ENCODE measurements at places on chromosomes 7 and 10.
A peak's percentile ranks its signal among the peaks of the same experiment; 100 is the strongest.

DNA sequence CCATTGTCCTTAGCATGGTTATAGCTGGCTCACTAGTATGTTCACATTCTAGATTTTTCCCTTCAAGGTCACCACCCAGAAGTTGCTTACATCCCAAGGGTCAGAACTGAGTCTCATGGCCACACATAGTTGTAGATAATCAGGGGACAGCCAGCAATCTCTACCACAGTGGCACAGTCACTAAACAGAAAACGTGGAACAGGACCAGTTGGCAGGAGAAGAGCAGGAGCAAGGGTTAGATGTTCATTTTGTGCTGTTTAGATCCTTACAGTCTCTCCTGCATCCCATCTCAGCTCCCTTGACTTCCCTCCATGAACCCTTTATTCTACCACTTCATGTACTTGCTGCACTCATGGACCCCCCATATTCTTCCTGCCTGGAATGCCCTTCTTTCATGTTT is 73.9 kb downstream of the LRMDA start:
- DNase-seq = no peak

DNA sequence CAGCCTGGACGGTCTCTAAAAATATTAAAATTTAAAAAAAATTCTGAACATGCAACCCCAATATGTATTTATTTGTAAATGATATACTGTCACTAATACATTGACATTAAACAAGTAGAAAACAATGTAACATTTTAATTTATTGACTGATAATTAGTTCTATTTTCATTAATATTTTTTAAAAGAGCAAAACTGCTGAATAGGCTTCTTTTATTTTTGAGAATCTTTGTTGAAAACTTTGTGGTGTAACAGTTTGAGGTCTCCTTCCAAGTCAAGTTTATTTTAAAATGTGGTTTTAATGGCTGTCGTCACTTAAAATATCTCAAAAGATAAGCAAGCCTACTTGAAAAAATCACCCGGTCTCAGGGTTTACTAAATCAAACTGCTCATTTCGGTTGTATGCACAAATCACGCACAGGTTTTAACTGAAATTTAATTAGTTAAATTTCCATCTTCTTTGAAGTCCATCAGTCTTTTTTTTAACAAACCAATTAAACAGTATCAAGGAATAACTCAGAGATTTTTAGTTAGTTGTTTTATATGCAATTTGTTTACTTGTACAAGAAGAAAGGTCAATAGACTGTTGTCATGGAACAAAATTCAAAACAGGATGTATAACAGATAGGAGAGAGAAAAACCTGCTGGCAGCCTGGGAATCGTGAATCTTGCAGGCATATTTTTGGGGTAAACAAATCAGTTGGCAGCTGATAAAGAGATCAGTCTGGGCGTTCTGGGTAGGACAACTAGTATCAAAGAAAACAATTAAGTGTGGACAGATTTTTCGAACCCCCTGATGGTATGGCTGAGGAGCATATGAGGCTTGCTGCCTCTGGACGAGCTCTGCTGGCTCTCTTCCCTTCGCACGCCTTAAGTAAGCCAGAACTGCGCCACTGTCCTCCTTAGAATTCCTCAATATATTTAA is 9.7 kb upstream of the EDRF1 start:
- no peak for DNase-seq

- DNase-seq = no peak
These were observed 3.8 kb upstream of the GTF2I start for GRCh38 chr7:74653686-74654181.

GRCh38 chr7:115940460-115941060 is 90.0 kb downstream of the TFEC start:
- no peak for DNase-seq

GRCh38 chr7:41002741-41003610 is 699.9 kb downstream of the INHBA start:
- no peak for DNase-seq

DNA sequence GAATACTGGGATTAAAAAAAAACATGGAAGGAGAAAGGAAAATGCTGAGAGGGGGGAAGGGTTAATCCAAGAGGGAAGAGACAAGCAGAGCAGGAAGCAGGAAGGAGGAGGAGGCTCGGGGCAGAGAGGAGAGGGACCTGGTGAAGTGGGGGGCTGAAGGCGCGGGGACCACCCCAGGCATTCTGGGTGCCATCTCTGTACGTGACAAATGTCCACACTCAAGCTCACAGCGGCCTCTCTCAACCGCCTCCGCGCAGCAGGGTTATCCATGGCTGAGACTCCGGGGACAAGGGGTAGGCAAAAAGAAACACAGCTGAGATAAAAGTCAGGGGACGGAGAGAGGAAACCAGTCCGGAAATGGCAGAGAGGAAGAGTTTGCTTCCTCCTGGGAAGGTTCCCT is 33.9 kb downstream of the EN2 start:
- DNase-seq = no peak

- DNase-seq = no peak
These were observed 141.5 kb downstream of the LRRN3 start for GRCh38 chr7:111232249-111233084.

GRCh38 chr10:123878666-123879303 is 12.8 kb downstream of the CPXM2 start:
- no peak for DNase-seq

DNA sequence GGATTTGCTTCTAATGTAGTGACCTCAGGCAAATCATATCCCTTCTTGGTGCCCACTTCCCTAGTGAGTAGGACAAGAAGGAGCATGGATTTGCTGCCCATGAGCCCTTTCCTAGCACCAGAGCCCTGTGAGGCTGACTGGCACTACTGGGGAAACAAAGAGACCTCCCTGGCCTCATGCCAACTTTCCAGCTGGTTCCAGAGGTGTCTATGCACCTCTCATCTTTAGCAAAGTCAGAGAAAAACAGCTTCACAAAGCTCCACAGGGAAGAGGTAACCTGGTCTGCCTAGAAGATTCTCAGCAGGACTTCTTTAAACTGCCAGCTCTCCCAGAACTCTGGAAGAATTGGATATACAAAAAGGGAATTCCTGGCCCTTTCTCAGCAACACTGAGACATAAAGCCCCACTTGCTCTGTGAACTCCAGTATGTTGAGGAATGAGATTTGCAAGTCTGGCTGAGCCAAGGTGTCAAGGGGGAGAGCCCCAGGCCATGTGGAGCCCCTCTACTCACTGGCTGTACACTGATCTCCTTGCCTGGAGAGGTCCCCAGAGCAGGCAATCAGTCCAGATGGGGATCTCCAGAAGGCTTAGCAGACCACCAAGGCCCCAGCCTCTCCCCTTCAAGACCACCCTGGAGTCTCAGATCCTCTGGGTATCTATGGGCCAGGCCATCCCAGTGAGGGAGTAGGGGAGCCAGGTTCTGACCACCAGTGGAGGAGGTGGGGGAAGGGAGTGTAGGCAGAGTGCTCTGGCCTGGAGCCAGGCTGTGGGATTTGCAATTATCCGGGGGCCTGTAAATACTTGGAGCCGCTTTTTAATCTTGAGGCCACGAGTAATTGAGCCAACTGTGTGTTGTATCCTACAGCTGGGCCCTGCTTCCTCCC is 24.4 kb upstream of the RBM20 start:
- DNase-seq = no peak

GRCh38 chr10:34181553-34182300 is 633.4 kb downstream of the PARD3 start:
- no peak for DNase-seq

DNA sequence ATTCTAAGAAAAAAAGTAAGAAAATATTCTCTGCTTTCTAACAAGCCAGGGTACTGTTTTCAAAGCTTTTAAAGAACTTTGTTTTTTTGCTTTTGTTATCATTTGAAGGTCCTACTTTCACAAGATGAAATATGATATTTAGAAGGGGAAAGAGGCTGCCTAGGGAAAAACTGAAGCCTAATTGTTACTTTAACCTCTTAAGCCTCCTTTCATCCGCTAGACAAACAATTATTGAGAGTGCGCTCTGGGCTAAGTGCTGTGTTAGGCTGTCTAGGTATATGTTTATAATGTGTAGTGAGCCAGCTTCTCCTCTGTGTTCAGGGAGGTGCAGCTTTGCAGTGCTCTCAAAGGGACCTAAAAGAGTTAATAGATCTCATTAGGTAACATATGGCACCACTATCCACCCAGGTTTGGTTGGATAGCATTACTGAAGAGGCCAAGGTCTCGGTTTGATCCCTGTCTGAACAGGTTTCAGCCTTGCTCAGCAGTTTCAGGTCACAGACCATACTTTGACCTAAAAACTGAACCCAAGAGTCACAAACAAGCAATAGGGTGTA is 17.9 kb downstream of the PDK4 start:
- DNase-seq = peak; percentile 92

GRCh38 chr10:31930023-31930751 is 1.6 kb upstream of the ARHGAP12 start:
- DNase-seq = no peak

GRCh38 chr10:9786576-9786975 is 1231.1 kb upstream of the CELF2 start:
- DNase-seq = no peak

- DNase-seq = no peak
These were observed 31.2 kb downstream of the C10orf71 start for GRCh38 chr10:49330127-49330665.

- no peak for DNase-seq
These were observed 339.9 kb upstream of the PODXL start for GRCh38 chr7:131896165-131896863.

DNA sequence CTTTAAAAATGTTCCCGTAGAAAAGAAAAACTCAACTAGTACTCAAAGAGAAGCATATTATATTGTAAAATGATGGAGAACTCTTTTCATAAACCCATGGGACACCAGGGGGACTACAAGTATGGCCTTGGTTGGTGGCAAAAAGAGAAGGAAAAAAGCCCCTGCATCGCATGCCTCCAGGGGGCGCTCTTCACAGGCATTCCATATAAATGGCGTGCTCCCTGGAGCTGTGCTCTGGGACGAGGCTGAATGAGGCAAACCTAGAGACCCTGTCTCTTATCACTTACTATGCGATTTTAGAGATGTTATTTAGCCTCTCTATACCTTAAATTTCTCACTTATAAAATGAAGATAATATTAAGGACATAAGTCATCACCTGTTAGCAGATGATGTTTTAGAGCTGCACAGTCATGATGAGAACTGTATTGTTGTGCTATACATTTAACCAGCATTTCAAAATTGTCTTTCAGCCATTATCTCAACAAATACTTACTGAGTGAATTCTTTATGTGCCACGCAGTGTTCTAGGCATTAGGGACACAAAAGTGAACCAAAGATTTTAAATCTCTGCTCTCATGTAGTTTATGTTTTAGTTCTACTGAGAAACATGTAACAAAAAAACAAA is 105.8 kb downstream of the ARHGAP21 start:
- DNase-seq = no peak

- no peak for DNase-seq
These were observed 6.5 kb downstream of the DUSP5 start for GRCh38 chr10:110504111-110504735.

DNA sequence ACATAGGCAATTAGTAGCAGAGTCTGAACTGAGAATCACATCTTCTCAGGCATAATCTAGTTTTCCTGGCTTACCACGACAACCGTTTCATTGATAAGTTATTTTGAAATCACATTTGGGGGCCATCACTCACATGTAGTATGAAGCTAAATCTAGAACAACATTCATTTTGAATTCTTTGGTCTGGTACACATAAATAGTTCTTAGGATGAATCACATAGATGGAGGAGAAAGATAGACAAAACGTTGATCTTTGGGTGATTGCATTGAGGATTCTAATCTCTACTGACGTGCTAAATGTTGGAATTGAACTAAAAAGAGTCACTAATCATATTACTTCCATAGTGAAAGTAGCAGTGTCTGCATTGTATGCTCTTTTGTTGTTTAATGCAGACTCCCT is 1022.6 kb downstream of the LRMDA start:
- no peak for DNase-seq

DNA sequence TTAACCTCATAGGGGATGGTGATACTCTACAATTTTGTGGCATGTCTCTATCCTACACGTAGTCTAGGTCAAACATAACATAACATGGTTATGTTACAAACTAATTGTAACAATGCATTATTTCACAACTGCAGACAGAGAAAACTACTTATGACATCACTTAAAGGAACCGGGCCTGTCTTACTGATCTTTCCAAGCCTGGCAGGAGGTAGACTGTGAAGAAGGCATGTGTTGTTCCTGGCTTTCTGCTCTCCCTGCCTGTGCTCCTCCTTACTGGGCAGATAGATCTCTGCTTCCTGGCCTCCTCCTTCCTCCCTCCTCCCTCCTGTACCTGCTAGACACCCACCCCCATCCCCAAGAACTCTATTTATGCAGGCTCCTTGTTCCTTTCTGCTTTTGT is 5.4 kb downstream of the CACNB2 start:
- no peak for DNase-seq

DNA sequence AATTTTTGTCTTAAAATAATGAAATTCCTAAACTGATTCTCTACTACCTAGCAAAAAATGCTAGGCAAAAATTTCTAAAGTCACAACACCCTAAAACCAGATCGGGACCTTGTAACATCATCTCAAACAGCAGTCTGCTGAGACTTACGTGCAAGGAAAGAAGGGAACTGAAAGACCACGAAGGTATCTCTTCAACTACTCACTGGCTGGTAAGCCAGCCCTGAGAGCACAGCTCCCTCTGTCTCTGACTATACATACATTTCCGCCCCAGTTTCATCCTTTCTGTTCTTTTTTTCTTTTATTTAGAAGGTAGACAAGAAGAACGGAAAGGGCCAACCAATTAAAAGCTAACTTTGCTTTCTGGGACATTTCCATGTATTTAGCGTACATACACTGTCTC is 15.6 kb downstream of the SORCS1 start:
- DNase-seq = no peak

GRCh38 chr7:83492802-83493201 is 156.1 kb downstream of the SEMA3E start:
- DNase-seq = no peak

GRCh38 chr7:6367701-6368211 is 80.0 kb downstream of the DAGLB start:
- DNase-seq = no peak

GRCh38 chr10:60107308-60107976 is 201.1 kb upstream of the CCDC6 start:
- no peak for DNase-seq

DNA sequence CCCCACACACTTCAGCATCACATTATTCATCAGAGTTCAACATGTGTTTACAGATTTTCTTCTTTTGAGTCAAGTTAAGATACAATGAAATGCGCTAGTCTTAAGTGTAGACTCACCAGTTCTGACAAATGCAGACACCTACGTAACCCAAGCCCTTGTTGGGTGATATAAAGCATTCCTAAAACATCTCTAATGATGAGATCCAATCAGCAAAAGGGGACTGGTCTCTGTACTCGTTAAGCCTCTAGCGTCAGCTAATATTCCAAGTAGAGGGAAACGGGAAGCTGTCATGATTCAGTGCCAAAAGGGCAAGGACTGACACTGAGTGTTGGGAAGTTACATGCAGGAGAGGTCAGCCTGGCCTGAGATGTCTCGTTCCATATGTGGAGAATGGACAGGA is 38.7 kb upstream of the TRIL start:
- no peak for DNase-seq

DNA sequence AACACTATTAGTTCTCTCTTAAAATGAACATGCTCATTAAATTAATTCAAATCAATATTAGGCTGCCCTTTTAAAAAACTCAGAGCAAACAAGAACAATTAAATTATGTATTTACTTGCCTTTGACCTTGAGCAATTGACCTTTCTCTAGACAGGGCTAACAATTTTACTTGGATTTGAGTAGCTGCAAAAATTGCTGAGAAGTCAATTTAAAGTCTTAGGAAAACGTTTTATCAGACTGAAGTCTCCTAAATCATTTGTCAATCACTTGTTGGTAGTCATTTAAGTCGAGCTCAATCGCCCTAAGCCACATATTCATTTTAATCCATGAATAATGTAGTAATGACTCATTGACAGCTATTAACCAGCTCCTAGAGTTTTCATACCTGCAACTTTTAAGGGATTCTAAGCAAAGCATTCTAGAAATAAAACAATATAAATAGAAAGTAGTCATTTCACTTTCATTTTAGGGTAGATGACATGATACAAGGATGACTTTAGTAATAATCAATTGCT is 84.9 kb upstream of the SEC61G start:
- DNase-seq = no peak

Data from NCI-H2029 treated with DMSO at 0.1 percent for 48 hours (cell line).